ENCODE measurements at places on chromosomes 12 and 14.

- no peak for DNase-seq
Measured at GRCh38 chr12:91871751-91872150, 273.9 kb downstream of the BTG1 start.

GRCh38 chr12:46983959-46984841 lies 95.2 kb upstream of the PCED1B start:
- peak; percentile 45 for DNase-seq

DNA sequence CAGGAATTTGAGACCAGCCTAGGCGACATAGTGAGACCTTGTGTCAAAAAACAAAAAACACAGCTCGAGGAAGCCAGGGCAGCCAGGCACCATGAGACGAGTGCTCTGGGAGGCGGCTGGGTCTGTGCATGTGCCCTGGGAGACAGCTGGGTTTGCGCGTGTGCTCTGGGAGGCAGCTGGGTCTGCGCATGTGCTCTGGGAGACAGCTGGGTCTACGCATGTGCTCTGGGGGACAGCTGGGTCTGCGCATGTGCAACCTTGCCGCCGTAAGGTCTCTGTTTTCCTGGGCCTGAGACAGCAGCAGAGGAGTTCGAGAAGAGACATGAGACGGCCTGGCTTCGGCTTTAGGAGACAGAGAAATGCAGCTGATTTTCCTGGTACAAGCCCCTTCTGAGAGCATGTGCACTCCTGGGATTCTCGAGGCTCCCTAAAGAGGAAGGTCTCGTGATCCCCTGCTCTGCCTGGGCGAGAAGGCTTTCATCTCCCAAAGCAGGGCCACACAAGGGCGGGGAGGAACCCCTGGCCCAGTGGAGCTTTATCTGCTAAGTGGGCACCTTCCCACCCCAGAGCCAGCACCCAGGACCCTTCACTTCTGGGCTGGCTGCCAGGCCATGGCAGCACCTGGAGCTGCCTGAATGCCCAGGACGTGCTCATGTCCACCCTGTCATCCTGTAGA lies 3.5 kb upstream of the BDKRB1 start:
- no peak for DNase-seq

GRCh38 chr14:105473033-105473676 lies 1.5 kb upstream of the CRIP2 start:
- DNase-seq: no peak

GRCh38 chr14:103495854-103496253 lies 26.8 kb downstream of the CKB start:
- DNase-seq: no peak

GRCh38 chr14:90491911-90492531 lies 95.2 kb downstream of the CALM1 start:
- DNase-seq: no peak

DNA sequence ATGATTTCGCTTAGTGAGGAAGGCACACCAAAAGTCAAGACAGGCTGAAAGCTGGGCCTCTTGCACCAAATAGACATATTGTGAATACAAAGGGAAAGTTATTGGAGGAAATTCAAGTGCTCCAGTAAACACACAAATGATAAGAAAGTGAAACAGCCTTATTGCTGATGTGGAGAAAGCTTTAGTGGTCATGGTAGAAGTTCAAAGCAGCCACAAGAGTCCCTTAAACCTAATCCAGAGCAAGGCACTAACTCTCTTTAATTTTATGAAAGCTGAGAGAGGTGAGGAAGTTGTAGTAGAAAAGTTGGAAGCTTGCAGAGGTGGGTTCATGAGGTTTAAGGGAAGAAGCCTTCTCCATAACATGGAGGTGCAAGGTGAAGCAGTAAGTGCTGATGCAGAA lies 988.3 kb downstream of the VRK1 start:
- peak; percentile 26 for DNase-seq

DNA sequence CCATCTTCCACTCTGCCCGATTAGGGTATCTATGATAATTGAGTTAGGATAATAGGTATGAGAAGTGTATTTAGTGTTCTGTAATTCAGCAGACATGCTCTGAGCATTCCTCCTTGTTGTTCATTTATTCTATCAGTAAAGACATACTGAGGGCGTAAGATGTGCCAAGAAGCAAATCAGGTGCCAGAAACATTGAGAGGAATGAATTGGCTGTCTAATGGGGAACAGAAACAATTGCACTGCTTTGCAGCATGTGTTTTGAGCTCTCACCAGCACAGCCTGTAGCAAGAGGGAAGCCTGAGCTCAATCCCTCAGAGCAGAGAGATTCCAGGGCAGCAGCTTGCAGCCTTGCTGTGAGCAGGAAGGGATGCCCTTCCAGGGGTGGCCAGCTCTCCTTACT lies 589.3 kb downstream of the BCL11B start:
- no peak for DNase-seq

GRCh38 chr12:57158665-57159064 lies 11.2 kb upstream of the LRP1-AS start:
- no peak for DNase-seq

DNA sequence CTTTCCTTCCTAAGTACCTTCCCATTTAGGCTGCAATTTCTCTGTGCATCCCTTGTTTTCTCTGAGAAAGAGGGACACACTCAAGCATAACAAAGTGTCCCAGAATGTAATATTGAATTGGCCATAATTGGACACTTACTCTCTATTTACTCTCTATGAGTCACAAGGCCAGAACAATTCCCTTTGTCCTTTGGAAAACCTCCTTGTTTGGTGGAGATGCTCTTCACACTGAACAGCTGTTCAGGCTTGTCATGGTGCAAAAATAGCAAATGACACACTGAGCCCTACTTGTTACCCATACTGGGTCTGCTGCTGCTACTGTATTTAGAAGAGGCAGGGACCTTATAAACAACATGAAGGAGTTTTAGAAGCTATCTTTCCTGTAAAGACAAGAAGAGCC lies 1590.5 kb upstream of the TMEM132C start:
- DNase-seq: no peak

GRCh38 chr14:89651805-89652204 lies 234.8 kb upstream of the FOXN3 start:
- DNase-seq: no peak

DNA sequence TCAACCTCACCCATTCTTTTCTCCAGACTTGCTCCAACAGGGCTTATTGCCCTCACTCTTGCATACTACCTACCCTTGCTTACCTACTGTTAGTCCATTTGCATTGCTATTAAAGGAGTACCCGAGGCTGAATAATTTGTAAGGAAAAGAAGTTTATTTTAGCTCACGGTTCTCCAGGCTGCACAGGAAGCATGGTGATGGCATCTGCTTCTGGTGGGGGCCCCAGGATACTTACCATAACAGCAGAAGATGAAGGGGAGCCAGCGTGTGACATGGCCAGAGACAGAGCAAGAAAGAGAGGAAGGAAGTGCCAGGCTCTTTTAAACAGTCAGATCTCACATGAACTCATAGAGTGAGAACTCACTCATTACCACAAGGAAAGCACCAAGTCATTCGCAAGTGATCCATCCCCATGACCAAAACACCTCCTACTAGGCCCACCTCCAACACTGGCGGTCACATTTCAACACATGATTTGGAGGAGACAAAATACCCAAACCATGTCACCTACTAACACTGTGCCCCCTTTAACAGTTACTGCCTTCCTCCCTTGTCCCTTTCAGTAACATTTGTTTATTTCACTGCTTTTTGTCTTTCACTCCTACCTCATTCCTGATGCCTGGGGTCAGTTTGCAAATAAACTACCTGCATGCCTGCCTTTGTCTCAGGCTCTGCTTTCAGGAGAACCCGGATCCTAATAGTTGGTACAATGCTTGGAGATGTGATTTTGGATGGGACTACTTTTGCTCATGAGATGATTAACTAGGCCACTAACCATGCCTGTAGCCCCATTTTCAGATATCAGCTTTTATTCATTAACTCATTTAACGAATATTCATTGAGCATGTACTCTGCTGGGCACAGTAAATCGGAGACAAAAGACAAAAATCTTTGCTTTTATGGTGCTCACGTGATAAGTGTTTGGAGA lies 41.6 kb upstream of the CSRP2 start:
- no peak for DNase-seq

DNA sequence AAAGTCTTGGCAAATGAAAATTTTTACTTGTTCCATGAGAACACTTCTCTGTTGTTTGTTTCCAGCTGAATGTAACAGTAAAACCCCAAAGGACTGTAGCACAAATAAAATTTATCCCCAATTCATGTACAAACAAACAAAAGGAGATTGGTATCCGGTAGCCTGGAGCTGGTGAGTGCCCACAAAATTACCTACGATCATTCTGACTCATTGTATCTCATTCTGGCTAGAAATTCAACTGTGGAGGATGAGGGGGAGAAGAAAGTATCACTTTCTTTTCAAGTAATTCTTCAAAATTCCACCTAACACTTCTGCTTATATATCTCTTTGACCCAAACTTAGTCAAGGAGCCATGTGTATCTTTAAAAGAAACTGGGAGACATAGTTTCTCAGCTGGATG lies 268.5 kb downstream of the ALG10B start:
- no peak for DNase-seq

GRCh38 chr12:109738209-109738608 lies 24.6 kb downstream of the FAM222A start:
- DNase-seq: no peak

GRCh38 chr12:108076556-108076955 lies 52.5 kb upstream of the WSCD2 start:
- DNase-seq: no peak

DNA sequence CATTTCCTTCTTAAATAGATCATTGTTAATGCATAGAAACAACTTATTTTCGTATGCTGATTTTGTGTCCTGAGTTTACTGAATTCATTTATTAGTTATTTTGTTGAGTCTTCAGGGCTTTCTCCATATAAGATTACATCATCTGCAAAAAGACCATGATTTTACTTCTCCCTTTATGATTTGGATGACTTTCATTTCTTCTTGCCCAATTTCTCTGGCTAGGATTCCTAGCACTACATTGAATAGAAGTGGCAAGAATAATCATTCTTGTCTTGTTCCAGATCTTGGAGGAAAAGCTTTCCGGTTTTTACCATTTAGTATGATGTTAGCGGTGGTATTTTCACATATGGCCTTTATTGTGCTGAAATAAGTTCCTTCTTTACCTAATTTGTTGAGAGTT lies 303.0 kb upstream of the RTL1 start:
- no peak for DNase-seq

- DNase-seq: no peak
Measured at GRCh38 chr14:92688434-92689375, 59.7 kb downstream of the LGMN start.

DNA sequence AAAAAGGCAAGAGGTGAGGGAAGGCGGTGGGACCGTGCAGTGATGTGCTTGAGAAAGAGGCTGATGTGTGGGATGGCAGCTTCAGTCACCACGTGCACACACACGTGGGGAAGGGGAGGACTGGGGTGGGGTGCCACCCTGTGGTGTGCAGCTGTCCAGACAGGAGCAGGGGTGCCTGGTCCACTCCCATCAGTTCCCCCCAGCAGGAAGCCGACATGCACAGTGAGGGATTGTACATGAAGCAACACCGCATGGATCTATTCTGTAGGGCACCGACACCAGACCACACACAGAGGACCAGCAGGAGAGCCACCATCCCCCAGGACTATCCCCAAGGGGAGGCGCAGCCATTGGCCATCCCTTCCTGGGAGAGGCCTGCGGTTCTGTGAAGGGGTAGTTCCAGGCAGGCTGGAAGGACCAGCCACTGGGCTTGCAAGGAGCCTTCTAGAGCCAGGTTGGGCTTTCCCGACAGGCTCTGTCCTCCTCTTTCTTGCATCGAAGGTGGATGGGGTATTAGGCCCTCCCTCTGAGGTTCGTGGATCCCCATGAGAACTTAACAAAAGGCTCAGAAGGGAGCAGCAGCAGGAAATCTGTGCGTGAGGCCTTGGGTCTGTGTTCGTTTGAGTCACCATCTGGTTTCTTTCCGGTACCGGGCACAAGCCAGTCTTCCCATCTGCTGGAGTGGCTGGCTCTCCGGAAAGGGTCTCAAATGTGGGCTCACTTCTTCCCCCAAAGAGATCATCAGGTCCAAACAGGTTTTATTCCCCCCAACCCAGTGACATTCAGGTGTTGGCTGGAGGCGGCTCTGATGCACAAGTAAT lies 59.8 kb downstream of the PLEKHG3 start:
- DNase-seq: no peak

- no peak for DNase-seq
Measured at GRCh38 chr12:84408936-84409335, 503.7 kb downstream of the SLC6A15 start.

DNA sequence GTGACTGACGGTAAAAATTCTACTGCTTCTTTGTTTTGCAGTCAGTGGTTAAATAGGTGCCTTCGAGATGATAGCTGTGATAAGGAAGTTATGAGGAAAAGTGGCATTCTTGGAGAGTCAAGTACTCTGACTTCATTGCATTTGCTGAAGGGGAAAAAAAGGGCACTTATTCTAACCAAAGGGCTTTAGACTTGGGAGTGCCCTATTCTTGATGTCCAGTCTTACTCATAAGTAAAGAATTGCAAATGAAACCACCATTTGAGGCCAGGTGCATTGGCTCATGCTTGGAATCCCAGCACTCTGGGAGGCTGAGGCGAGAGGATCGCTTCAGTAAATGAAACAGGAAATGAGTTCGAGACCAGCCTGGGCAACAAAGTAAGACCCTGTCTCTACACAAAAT lies 40.3 kb downstream of the BRAP start:
- no peak for DNase-seq

- no peak for DNase-seq
Measured at GRCh38 chr14:21589317-21589716, 9.4 kb upstream of the OR10G3 start.

DNA sequence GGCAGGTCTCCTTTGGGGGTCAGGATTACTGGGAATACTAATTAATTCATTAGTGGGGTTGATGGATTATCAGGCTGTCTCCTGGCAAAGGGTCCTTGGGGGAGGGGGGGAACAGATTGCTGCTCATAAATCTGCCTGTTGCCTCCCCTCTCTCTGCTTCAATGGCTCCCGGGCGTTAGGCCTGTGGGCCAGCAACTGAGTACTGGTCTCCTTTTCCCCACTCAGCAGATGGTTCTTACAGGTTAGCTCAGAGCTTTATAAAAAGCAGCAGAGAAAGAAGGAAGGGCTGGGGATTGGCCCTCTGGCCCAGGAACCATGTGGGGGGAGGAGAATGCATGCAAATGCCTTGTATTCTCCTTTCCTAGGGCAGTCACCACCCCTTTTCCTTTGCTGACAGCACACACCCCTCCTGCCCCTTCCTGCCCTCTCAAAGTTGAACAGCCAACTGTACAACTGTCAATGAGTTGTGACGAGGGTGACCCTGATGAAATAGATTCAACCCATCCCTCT lies 2.3 kb upstream of the NEUROD4 start:
- DNase-seq: no peak

DNA sequence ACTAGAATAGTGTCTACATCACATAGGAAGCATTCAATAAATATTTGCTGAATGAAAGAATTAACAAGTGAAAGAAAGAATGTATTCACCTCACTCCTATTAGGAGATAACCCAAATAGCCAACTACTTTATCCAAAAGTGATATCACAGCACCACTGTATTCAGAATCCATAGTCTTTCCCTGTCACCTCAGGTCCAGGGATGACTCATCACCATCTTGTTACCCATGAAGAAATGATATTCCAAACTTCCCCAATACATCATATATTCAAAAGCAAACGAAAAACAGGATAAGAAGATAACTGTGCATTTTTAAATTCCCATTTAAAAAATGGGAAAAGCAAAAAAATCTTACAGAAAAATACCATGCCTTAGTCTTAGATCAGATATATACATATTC lies 39.1 kb downstream of the TXNDC16 start:
- DNase-seq: no peak
